ENCODE measurements at places on chromosomes 2 and 18.

- DNase-seq = no peak
Observed at GRCh38 chr2:241129086-241129871, 20.0 kb downstream of the PASK start.

GRCh38 chr18:79797518-79798345, at the start of gene KCNG2:
Gene KCNG2 (plus strand): TSS chr18:79797938. CDS start chr18:79863668, 65,730 bp downstream.
- no peak for DNase-seq

DNA sequence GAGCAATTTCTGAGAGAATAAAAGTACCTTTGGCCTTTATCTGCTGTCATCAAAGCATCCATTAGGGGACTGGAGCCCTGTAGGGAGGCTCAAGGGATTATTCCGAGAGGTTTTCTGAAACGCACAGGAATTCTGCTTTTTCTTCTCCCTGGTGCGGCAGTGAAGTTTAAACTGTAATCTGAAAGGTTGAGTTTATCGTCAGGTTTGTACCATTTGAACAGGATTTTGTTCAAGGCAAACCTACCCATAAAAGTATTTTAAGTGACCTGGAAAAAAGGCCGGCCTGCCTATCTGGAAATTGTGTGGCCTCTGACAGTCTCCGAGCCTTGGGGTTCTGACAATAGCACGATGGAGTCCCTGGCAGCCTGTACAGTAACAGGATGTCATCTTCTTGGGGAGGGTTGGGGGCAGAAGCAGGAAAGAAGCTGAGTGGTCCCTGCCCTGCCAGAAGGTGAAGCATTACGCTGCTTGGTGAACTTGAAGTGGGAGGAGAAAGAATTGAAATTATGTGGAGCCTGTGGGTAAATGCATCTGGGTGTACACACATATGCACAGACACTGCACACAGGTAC, 272.0 kb downstream of the CYRIA start:
- DNase-seq = no peak

DNA sequence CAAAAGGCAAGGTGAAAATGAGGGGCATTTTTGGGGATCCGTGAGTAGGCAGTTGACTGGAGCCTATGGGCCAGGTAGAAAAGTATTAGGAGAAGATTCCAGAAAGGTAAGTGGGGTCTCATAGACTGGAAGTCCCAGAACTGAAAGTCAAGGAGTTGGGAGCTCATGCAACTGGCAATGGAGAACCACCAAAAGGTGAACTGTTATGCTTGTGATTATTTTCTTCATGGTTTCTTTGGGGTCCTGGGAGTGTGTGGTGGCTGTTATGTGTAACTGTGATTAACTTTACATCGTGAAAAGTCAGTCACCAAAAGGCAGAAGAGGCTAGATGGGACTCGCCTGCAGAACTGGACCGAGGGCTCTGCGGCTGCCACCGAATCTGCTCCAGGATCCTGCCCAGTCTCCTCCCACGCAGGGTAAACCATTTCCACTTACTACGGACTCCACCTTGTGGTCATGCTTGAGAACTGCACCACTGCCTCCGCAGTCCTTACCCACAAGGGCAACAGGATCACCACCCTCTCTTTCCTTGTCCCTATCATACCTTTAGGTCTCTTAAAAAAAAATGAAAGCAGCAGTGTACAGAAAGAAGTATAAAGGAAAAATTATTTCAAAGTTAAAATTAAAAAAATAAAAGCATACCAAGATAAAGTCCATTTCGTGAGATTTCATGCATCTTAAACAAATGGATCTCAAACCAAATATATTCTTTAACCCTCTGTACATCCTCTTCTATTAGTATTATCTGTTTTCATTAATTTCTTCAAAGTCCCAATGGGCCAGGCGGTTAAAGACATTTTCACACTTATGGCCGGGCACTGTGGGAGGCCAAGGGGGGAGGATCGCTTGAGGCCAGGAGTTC, 15.6 kb upstream of the CEP68 start:
- DNase-seq = peak; percentile 80

GRCh38 chr2:107529146-107529545, 297.5 kb upstream of the RGPD4 start:
- no peak for DNase-seq

- no peak for DNase-seq
Observed at GRCh38 chr2:39435234-39435633, 1.9 kb downstream of the MAP4K3 start.

GRCh38 chr2:104876606-104877570, 23.0 kb downstream of the POU3F3 start:
- DNase-seq = no peak

DNA sequence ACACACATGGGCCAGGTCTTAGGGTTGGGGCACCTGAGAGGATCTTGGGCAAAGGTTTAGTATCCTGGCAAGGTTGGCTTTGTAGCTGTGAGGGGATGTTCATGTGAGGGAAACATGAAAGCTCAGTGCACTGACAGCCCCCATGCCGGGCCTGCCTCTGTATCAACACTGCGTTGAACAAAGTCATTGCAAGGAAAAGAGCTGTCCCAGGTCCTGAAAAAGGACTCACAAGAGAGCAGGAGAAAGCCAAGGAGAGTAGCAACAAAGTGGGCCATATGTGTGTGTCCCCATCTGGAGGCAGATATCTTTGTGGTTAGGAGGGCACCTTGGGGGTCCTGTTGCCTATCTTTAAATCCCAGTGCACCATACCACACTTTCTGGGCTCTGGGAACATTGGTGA, 237.8 kb upstream of the THSD7B start:
- no peak for DNase-seq

DNA sequence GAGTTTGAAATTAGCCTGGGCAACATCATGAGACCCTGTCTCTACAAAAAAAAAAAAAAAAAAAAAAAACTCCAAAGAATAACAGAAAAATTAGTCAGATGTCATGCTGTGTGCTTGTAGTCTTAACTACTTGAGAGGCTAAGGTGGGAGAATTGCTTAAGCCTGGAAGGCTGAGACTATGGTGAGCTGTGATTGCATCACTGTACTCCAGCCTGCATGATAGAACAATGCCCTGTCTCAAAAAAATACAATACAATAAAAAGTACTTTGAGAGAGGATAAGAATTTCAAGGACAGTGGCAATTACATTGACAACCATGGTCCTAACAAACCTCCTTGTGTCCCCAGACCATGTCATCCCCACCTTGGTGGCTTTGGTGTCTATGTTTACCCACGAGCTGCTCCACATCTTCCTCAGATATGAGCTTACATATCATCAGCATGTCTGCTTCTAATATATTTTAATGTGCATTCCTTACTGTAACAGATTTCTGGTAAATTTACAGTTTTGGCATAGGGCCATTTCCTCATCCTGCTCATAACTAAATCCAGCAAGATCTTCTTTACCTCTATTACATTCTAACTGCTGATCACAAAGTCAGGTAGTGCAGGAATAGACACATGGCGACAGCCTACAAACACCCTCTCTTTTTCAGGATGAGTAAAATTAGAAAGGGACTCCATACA, 437.7 kb upstream of the HNRNPA3 start:
- no peak for DNase-seq

DNA sequence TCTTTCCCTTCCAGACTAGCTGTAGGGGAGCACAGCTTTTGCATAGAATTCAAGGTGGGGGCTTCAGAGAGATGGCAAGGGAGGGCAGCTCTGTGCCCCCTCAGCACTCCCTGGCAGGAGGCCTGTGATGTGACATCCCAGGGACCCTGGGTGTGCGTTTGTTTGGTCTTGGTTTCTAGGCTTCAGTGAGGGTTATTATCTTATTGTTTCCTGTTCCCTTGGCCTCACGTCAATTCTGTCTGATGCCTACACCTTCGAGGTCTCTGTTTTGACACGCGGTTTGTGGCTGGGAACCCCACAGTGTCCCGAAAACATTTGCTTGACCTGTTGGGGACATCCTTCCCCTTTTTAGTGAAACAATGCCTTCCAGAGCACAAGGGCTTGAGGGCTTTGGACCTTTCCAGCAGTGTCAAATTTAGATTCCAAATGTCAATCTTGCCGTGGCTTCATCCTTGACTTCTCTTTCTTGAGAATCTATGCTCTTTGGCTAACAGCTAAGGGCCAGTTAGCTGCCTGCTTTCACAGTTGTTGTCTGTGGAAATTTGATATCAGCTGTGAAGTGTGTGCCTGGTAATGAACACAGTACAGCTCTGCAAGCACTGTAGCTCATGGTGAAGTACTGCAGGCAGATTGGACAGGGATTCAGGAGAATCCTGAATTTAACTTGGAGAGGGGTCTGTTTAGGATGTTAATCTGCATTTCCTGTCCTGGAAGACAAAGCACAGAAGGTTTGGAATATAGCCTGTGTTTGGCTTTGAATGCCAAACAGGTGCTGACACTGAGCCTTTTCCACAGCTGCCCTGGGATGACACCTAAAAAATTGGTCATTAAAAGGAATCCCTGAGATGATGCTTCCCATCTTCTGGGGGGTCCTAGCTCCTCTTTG, 108.2 kb upstream of the CXCR4 start:
- DNase-seq = no peak

GRCh38 chr18:55287149-55287806, 300.7 kb downstream of the TCF4 start:
- no peak for DNase-seq

DNA sequence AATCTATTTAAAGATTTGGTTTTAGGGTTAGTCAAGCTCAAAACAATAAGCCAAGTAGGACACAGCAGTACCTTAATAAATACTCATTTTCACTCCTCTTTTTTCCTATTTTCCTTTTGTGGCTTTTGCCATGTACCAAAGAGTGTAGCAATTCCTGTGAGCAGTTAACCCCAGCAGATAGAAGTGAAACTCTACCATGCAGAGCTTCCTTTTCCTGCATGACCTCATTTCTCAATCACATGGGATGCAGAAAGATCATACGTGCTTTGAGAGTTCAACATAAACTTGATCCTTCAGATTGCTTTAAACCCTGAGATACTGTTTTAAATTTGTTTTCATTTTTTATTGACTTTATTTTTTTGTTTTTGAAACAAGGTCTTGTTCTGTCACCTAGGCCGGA, 99.1 kb upstream of the ARHGAP15 start:
- no peak for DNase-seq

DNA sequence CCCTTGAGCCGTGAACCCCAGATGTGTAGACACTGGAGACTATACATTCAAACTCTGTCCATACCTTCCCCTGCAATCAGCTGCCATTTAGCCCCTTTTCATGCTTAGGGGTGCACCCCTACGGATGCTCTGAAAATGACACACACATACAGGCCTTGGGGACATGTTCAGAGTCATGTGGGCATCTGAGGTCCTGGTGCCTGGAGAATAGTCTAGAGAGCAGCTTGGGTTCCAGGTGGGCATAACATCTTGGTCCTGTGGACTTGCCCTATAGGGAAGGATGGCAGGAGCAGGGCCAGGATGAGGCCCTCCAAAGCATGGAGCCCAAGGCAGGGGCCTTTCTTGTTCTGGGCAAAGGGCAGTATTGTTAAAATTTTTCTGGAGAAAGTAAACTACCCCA, 9.9 kb upstream of the FHOD3 start:
- DNase-seq = no peak

- peak; percentile 33 for DNase-seq
Observed at GRCh38 chr18:77100751-77101355, 31.7 kb downstream of the MBP start.

GRCh38 chr18:12574494-12575185, 83.3 kb downstream of the SPIRE1 start:
- DNase-seq = no peak

DNA sequence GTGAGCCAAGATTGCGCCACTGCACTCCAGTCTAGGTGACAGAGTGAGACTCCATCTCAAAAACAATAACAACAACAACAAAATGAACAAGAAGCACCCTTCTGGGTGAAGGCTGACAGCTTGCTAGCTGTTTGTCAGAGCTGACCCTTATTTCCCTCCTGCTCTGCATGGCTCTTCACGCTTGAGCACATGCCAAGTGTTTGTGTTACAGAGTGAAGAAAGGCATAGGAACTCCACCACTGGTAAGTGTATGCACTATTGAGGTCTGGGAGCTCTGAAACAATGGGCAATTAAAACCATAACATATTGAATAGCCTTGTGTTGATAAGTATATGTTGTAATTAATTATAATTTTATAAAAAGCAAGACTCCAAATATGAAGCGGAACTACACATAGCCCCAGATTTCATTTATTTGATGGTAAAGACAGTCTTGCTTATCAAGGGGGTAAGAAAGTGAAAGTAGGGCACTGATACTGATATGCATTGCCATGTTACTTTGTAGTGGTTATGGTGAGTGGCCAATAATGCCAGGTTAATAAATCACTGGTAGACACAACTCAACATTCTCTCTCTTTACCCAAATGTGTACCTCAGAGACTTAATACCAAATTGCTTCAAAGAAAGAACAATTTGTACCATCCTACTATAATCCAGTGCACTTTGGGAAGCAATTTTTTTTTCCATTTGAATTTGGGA, 163.4 kb downstream of the VWC2L start:
- DNase-seq = no peak

DNA sequence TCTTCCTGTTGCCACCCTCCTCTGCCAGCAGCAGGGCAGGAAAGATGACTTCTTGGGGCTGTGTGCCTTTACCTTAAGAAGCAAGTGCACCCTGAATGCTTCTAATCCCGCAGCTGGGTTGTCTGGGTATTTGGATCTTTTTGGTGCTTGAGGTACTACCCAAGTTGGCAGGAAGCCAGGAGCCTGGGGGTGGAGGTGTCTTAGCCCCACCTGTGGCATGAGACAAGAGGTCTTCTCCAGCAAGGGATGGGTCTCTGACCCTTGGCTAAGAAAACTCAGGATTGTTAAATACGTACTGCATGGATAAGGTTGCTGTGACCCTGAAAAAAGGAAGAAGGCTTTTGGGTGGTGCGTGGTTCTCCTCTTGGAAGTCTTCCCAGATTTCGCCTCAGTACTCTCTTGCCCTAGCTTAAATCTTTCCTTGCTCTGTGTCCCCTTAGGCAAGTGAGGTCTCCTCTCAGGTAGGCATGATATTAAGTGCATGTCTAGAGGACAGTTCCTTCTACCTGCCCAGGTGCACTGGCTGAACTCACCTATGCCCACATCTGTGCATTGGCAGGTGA, 4.3 kb downstream of the HPCAL1 start:
- DNase-seq = no peak

DNA sequence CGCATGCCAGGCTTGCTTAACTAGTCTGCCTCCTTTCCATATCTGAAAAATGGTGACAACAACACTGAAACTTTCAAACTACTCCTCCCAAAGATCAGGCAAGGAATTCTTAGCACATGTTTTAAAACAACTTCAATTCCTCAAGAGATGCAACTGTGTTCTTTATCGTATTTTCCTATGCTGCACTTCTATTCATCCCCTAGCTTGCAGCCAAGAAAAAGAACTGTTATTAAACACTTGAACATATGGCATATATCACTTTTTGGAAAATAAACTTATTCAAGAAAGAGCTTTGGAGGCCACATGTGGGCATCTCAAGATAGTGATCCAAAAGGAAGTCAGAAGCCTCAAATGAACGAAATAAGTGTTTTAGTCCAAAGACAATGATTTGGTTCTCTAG, 75.6 kb upstream of the STAM2 start:
- DNase-seq = no peak

DNA sequence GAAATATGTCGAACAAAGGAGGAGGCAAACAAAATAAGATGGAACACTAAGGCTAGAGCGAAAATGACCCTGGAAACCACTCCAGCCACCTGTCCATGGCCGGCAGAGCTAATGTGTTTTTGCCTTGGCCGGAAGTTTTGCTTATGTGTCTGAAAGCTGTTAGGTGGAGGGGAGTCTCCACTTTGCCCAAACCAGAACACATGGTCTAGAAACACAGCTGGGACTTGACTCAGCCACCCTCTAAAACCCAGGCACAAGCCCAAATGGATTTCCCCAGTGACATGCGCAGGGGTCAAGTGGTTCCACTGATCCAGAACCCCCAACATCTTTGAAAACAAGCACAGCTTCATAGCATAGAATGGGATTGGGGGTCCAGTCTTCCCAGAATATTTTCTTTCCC, 159.3 kb downstream of the ZBTB7C start:
- DNase-seq = no peak
